Stimulated activated naive CD8-positive, alpha-beta T cell treated with anti-CD3 and anti-CD28 coated beads, Interleukin-15, Interleukin-2, amounts not matched to agents 100 U/mL and 50 U/mL, for 24 hours (primary cell): ENCODE measurements at places on chromosomes 13 and 19.

DNA sequence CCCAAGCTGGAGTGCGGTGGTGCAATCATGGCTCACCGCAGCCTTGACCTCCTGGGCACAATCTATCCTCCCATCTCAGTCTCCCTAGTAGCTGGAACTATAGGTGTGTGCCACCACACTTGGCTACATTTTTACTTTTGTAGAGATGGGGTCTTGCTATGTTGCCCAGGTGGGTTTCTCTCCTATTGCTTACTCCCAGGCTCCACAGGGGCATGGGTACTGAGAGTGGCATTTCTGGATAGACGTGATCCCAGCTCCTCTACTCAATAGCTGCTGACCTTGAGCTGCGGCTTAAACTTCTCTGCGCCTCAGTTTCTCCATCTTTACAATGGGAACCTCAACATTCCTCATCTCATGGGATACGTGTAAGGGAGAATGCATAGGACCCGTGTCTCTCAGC is 11.6 kb downstream of the MVB12A start:
- no peak for DNase-seq

DNA sequence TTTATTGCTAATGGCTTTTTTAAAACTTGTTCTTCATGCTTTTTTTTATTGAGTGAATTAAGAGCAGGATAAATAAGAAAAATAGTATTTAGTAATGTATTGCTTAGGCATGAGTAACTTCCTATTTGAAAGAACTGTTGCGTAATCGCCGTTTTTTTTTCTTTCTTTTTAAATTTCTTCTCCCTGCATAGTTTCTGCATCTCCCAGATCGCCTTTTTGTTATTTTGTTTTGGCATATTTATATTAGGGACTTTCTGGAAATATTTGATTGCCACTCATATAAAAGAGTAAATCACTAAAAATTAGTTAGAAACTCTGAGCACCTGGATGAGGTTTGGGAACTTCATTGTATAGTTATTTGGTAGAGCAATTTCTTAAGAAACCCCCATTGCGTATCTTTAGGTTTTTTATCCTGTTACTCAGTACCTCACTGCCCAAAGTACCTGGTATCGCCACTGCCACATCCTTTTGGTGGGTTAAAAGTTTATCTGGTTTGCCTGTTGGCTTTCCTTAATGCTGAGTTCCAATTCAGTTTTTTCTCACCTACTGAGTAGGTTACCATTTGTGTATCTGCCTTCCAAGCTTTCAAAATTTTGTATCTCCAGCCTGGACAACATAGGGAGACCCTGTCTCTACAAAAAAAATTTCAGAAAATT is 36.2 kb upstream of the LPAR6 start:
- DNase-seq, result no peak

GRCh38 chr13:36680913-36681312 is 7.1 kb downstream of the SERTM1 start:
- DNase-seq, result no peak

- no peak for DNase-seq
These were observed 9.2 kb downstream of the NOSIP start for GRCh38 chr19:49570997-49571676.

GRCh38 chr13:99758460-99759162 is 213.0 kb downstream of the ZIC5 start:
- DNase-seq, result no peak

GRCh38 chr19:53519446-53519845 is 18.5 kb upstream of the ZNF331 start:
- no peak for DNase-seq

DNA sequence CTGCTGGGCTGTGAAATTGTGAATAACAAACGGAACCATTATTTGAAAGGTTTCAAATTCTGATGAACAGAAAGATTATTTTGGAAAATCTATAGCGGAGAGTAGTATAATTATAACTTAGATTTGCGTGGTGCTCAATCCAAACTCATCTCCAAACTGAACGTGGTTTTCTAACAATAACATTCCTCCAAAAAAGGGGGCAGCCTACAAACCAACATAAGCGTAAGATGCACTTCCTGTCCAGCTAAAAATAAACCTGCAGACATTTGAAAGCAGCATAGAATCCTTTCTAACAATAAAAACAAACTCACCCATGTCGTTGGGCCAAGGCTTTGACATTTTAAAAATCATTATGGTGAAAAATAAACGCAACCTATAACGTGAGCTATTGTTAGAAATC is 178.4 kb downstream of the COL4A1 start:
- DNase-seq, result no peak

GRCh38 chr19:32614916-32615315 is 33.9 kb downstream of the PDCD5 start:
- DNase-seq, result no peak

- no peak for DNase-seq
These were observed 41.1 kb upstream of the GTF3A start for GRCh38 chr13:27383104-27383921.

DNA sequence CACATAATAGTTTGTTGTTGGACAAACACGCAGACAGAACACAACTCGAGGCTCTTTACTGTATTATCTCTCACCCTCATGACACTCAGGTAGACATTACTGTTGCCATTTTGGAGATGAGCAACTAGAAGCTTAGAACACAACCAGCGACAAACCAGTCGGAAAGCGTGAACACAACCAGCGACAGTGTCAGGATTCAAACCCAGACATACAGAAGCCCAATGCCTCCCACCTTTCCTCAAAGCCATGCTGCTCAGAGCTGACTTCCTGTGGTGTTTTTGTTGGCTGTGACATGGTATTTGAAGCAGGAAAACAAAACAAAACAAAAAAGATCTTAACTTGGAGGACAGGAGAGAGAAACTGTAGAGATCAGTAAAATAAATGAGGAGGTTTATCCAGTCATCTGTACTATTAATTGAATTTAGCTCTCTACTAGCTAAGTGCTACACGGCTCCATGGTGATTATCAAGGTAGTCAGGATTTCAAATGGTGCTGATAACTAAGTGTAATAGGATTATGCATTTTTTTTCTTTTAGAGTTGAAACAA is 92.1 kb downstream of the STARD13 start:
- no peak for DNase-seq

- DNase-seq, result no peak
These were observed 1547.8 kb downstream of the EFNB2 start for GRCh38 chr13:104987621-104988020.

DNA sequence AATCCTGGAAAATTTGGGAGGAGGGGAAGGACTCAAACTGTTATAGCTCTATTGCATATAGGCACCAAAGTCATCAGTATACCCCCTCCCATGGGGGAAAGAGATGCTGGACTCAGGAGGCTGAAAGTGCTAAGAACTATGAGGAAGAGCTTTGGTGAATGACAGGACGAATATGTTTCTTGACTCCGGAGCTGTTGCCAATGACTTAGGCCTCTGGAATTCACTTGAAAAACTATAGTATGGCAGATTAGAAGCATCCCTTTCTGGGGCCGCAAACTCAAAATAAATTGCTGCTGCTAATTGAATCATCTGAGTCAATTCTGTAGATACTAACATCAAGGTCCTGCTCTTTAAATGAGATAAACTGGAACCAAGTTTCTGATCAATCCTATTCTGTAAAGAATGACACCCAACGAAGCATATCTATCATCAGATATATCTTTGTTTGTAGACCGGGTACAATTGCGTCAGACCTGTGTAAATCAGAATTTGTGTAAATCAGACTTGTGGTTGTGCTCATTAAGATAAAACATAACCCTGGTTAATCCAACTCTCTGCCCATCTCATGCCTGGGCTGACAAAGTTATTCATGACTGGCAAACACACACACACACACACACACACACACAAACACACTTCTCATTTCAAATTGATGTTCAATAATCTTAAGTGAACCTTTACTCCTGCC is 1793.8 kb upstream of the PCDH20 start:
- no peak for DNase-seq

DNA sequence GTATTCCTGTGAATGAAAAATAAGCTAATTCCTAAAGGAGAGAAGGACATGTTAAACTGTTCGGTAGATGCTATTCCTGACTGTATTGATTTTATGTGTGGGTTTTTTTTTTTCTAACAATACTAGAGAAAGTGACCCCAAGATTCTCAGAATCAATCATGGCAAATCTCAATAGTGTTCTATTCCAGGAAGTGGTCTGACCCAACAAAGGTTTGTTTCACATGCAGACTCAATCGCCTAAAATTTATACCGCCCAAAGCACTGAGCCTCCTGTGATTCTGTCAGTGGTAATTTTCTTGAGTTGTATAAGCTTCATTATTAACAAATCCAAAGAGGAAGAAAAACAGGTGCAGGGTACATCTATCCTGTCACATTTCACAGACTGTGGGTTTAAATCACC is 293.7 kb downstream of the SUCLA2 start:
- DNase-seq, result no peak

GRCh38 chr13:26222520-26223046 is 469 bp upstream of the RNF6 start:
- no peak for DNase-seq

DNA sequence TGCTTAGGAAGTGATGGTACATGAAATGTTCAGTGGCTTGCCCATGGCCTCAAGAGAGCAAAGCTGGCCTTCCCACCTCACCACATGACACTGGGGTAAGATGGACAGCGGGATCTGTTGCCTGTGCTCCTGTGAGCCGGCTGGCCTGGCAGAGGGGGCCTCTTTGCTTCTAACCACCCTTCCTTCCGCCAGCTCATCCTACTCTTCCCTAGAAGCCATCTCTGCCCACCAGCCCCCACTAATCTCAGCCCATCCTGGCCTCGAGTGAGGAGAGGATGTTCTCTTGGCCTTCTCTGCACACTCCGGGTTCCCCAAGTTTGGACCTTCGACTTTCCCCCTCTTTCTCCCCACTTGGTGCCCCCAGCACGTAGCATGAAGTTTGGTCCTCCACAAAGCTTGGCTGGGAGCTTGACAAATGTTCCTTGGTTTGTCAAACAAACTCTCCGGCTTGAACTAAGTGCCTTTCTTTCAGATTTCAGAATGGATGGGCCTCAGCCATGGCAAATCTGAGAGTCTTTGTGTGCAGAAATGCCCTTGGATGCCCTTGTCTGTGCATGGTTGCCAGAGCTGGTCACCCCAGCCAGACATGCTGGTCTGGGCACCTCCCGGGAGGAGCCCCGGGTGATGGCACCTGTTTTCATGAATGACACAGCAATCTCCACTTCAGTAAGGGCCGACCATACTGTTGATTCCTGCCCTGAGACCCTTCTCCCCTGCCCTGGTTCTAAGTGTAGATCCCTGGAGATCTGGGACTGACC is 145.5 kb downstream of the URI1 start:
- no peak for DNase-seq

DNA sequence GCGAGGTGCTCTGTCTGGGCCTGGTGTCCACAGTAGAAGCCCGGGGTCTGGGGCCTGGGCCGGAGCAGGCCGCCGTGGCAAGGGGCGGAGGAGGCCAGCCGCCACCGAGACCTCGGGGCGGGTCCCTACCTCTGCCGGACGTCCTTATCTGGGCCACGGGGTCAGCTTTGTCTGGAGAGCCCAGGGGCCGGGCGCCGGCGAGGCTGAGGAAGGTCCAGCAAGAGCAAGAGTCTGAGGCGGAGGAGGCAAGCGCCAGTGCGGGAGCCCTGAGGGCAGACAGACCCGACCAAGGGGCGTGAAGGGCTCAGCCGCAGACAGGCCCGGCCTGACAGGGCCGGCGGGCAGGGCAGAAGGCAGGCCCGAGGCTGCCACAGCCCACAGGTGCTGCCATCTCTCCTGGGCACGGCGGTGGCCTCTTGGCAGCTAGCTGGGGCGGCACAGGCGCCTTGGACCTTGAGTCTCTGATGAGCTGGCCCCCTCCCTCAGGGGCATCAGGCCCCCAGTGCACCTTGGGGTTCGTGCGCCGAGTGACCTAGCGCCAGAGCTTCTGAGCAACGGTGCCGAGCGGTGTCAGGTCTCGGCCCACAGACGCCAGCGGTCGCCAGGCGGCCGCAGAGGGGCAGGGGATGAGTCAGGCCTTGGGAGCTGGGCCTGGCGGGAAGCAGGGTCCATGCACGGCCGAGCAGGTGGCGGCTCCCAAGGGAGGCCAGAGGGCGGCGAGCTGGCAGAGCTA is 19.1 kb upstream of the AKAP8 start:
- DNase-seq, result no peak

DNA sequence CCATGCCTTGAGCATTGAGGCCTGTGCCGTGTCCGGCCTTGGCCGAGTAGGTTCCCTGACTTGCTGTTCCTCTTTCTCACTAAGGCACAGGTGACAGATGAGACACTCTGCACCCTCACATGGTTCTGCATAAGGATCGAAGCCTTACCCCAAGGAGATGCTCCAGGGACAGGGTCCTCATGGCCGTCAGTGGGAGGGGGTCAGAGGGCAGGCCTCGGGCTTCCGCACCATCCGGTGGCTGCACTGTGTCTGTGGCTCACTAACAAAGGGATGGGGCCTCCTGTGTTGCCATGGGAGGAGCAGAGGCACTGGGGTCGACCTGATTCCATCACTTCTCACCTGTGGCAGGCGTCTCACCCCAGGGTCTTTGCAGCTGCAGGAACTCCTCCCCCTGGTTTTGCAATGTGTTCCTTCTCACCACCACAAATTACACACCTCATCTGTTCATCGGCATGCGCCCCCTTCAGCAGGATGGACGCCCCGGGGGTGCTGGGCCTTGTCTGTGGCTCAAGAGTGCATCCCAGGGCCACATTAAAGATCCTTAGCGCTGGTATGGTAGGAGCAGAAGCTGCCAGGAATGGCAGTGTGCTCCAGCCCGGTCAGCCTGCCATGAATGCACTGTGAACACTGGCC is 113.3 kb upstream of the SOX1 start:
- no peak for DNase-seq

- no peak for DNase-seq
These were observed 3.2 kb downstream of the IFNL1 start for GRCh38 chr19:39299404-39299803.

DNA sequence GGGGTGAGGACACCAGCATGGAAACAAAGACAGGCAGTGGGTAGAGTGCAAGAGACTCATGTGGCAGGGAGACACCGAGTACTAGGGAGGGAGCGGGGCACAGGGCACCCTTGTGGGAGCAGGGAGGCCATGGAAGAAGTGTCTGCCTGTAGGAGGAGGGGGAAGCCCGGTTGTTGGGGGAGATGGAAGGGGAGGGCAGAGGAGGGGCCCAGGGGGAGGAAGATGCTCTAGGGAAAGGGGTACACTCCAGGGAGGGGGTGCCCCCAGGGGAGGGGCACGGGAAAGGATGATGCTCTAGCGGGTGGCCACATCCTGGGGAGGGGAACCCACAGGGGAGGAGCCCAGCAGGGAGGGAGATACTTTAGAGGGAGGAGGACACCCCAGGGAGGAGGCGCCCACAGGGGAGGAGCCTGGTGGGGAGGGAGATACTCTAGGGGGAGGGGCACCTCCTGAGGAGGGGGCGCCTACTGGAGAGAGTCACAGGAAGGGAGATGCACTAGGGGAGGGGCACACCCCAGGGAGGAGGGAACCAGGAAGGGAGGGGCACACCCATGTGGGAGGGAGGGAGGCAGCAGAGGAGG is 24.9 kb downstream of the CPAMD8 start:
- DNase-seq, result peak; percentile 76

GRCh38 chr19:12890787-12891552 is at the start of gene GCDH:
GCDH (plus strand) TSS chr19:12891160; CDS start chr19:12891305, 145 bp downstream.
- DNase-seq, result peak; percentile 94
